Effector memory CD8-positive, alpha-beta T cell (primary cell): ENCODE measurements at places on chromosomes 4 and X.

- H3K4me1 ChIP-seq: no peaks in the 10 kb centered on the region
- no peaks in the 10 kb centered on the region for H3K27me3 ChIP-seq
- DNase-seq: no peak
- no peak overlapping the region for H3K27ac ChIP-seq
Observed at GRCh38 chr4:13903061-13903460, 275.5 kb upstream of the BOD1L1 start.

DNA sequence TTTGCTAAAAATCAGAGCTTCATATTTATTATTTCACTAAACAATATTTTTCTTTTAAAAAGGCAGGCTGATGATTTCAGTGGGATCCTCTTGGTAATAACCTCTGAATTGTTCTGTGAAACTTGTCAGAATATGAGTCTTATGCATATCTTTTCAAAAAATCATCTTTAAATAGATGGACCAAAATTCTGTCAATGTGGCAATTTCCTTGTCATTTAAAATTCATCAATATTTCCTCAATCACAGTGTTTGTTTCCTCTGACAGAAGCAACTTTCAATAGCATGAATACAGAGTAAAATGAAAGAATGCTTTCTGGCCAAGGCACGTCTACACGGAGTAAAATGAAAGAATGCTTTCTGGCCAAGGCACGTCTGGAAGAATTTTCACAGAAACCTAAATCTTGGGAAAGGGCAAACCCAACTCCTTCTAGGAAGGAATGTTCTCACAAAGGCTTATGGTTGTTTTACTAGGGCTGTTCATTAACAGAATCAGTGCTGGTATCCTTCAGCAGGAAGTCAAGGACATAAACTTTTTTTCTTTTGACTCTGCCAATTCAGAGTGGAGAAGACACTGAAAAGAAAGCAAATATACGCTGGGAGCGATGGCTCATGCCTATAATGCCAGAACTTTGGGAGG lies 99.0 kb upstream of the GPR34 start:
- H3K4me3 ChIP-seq: no peak overlapping the region
- DNase-seq: no peak
- H3K27me3 ChIP-seq: no peaks in the 10 kb centered on the region
- no peaks in the 10 kb centered on the region for H3K4me1 ChIP-seq
- H3K36me3 ChIP-seq: peaks cover 3% of the 10 kb centered on the region

DNA sequence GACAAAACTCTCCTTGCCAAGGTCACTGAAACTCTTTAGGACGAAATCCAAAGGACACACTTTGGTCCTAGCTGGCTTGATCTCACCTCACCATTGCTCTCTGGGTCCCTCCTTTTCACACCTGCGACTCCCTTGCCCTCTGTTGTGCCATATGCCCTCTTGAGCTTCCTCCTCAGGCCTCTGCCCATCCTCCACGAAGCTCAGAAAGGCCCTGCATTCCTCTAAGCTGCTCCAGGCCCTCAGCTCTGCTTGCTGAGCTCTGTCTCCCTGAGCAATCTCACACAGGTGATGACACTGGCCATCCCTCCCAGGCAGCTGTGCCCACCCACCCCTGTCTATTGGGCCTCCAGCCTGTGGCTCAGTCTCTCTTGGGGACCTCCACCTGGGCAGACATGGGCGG lies 10.1 kb upstream of the AFAP1 start:
- no peak overlapping the region for H3K4me3 ChIP-seq
- H3K36me3 ChIP-seq: no peaks in the 10 kb centered on the region
- peaks cover 13% of the 10 kb centered on the region for H3K4me1 ChIP-seq
- no peak for DNase-seq
- no peak overlapping the region for H3K27ac ChIP-seq
- H3K27me3 ChIP-seq: peaks cover 31% of the 10 kb centered on the region

DNA sequence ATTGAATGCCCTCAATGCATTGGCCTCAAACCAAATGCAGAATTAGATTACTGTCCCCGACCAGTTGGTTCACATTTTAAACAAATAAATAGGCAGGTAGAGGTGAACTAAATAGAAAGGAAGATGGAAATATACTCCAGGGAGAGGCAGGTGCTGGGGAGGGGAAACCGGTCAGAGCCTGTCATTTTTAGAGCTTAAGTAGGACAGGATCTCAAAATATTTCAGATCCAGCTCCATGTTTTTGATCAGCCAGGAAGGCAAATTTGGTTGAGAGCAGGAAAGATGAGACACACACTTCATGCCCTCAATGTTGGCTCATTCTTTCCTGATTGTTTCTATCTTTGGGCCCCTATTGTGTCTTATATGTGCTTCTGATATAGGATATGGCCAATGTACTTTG lies 206.7 kb downstream of the SHROOM3 start:
- no peak overlapping the region for H3K27ac ChIP-seq
- H3K4me1 ChIP-seq: no peaks in the 10 kb centered on the region
- peaks cover 73% of the 10 kb centered on the region for H3K27me3 ChIP-seq
- DNase-seq: no peak
- H3K4me3 ChIP-seq: no peak overlapping the region

GRCh38 chr4:155322782-155323181 lies 54.0 kb downstream of the MAP9 start:
- H3K4me1 ChIP-seq: no peaks in the 10 kb centered on the region
- DNase-seq: no peak
- no peak overlapping the region for H3K27ac ChIP-seq
- no peaks in the 10 kb centered on the region for H3K36me3 ChIP-seq

GRCh38 chr4:173014836-173015235 lies 153.8 kb upstream of the GALNT7 start:
- H3K4me3 ChIP-seq: no peak overlapping the region
- no peaks in the 10 kb centered on the region for H3K36me3 ChIP-seq
- no peak for DNase-seq
- H3K27ac ChIP-seq: no peak overlapping the region
- H3K27me3 ChIP-seq: peaks cover 6% of the 10 kb centered on the region
- no peaks in the 10 kb centered on the region for H3K4me1 ChIP-seq

DNA sequence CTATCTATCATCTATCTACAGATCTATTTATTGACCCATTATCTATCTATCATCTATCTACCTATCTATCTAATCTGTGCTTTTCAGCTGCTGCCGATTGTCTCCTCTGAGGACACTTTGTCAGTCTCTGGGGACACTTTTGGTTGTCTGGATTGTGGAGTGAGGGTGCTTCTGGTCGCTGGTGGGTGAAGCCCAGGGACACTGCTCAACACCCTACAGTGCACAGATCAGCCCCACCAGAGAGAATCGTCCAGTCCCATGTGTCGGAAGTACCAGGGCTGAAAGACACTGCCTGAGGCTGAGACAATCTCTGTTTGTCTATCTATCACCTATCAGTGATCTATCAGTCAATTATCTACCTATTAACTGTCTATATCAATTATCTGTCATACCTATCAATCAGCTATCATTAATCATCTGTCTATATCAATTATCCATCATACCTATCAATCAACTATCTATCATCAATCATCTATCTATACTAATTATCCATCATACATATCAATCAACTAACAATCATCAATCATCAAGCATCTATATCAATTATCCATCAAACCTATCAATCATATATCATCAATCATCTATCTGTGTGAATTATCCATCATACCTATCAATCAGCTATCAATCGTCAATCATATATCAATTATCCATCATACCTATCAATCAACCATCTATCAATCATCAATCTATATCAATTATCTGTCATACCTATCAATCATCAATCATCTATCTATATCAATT lies 70.0 kb upstream of the PPP2R3B start:
- DNase-seq: no peak
- no peak overlapping the region for H3K4me3 ChIP-seq
- H3K36me3 ChIP-seq: no peaks in the 10 kb centered on the region

DNA sequence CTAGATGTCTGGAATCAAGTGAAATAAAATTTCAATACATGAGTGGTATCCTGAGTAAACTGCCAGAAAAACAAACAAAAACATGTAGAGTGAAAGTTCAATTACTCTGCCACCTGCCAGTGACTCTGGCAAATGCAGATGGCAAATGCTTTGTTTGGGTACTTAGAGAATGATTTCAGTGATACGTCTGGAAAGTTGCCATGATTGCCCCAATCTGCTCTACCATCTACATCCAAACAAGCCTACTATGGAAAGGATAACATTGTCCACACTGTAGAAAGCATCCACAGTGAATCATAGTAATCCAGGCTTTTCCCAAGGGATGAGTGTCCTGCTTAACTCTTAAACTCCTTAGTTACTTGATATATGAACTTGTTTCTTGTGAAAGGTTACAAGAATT lies 3.4 kb downstream of the SPATA4 start:
- H3K4me3 ChIP-seq: no peak overlapping the region
- peaks cover 9% of the 10 kb centered on the region for H3K4me1 ChIP-seq
- H3K36me3 ChIP-seq: peaks cover 11% of the 10 kb centered on the region

DNA sequence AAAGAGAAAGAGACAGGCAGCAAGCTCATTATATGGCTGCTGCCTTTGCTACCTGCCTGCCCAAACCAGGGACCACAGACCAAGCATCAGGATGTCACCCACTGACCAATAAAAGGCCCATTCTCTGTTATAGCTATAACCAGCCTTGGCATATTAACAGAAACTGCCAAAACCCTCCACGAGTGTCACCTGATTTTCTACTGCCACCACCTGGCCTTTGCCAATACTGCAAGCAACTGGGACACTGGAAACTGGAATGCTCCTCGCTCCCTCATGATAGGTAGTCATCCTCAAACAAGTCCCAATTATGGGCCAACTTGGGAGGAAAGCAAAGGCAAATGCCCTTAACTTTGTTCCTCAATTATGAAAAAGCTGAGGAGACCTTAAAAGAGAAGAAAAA lies 76.0 kb downstream of the SPIN4 start:
- no peak overlapping the region for H3K27ac ChIP-seq
- H3K4me1 ChIP-seq: no peaks in the 10 kb centered on the region
- DNase-seq: peak; percentile 5
- H3K36me3 ChIP-seq: no peaks in the 10 kb centered on the region
- H3K27me3 ChIP-seq: no peaks in the 10 kb centered on the region

DNA sequence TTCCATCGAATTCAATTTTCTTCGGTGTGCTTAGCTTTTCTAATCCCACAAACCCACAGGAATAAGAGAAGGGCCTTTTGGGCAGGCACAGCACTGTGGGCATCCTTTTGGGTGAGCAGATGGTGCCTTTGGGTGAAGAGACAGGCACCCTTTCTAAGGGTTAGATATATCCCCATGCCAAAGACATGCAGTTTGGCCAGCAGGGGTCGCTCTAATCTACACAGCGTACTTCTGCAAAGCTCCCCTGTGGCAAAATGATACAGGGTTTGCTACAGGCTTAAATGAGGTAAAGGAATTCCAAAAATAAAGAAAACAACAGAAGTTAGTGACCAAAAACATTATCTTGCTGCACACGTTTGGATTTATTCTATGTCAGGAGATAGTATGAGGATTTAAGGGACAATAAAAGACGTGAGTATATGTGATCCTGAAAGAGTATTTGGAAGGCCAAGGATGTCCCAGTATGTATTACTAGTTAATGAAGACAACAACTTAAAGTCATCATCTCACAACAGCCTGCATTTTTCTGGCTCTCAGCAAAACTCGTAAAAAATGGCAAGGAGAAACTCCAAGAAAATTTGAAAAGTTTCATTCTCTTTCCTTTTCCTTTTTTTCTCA lies 49.5 kb downstream of the PHEX start:
- no peak overlapping the region for H3K4me3 ChIP-seq
- no peaks in the 10 kb centered on the region for H3K4me1 ChIP-seq
- DNase-seq: peak; percentile 5
- H3K27me3 ChIP-seq: no peaks in the 10 kb centered on the region
- H3K36me3 ChIP-seq: no peaks in the 10 kb centered on the region
- H3K27ac ChIP-seq: no peak overlapping the region

DNA sequence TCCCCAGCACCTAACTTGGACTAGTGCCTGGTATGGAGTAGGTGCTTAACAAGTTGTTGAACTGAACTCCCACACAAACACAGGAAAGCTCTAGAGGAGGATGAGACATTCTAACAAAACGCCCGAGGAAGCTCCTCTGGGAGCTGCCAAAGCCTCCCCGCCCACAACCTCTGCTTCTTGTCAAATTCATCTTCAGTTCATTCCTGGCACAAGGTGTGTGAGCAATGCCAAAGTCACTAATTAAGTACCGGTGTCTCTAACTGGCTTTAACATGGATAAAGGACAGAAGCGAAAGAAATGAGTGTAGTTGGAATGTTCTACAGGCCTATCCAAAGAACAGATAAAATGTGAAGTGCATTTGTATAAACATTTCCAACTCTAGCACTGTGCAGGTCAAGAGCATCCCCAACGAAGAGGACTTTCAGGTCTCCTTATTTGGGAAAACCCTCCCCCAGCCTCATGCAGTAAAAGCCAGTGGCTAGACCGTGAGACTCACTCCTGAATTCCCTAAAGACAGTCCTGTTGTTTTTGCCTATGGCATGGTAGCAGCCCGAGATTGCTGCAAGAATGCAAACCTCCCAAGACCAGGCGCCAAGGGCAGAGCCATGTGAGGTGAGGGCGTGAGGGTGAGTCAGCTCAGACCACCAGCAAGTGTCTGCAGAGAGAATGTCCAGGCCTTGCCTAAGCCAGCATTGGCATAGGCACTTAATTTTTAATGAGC lies 72.2 kb upstream of the KLF3 start:
- H3K27ac ChIP-seq: no peak overlapping the region
- H3K4me1 ChIP-seq: no peaks in the 10 kb centered on the region
- H3K27me3 ChIP-seq: no peaks in the 10 kb centered on the region
- no peak overlapping the region for H3K4me3 ChIP-seq

GRCh38 chr4:148171596-148171995 lies 270.6 kb downstream of the NR3C2 start:
- H3K27me3 ChIP-seq: no peaks in the 10 kb centered on the region
- DNase-seq: no peak
- peaks cover 24% of the 10 kb centered on the region for H3K4me1 ChIP-seq
- H3K4me3 ChIP-seq: no peak overlapping the region

- no peaks in the 10 kb centered on the region for H3K4me1 ChIP-seq
- peaks cover 13% of the 10 kb centered on the region for H3K36me3 ChIP-seq
- peaks cover 19% of the 10 kb centered on the region for H3K27me3 ChIP-seq
- H3K4me3 ChIP-seq: no peak overlapping the region
Observed at GRCh38 chr4:108129196-108129595, 39.5 kb downstream of the LEF1 start.
